ENCODE measurements at places on chromosomes 2 and 18.

GRCh38 chr2:13009027-13009642 is 292.4 kb downstream of the TRIB2 start:
- DNase-seq: no peak

- no peak for DNase-seq
Measured at GRCh38 chr2:95008996-95009395, 16.5 kb upstream of the MAL start.

DNA sequence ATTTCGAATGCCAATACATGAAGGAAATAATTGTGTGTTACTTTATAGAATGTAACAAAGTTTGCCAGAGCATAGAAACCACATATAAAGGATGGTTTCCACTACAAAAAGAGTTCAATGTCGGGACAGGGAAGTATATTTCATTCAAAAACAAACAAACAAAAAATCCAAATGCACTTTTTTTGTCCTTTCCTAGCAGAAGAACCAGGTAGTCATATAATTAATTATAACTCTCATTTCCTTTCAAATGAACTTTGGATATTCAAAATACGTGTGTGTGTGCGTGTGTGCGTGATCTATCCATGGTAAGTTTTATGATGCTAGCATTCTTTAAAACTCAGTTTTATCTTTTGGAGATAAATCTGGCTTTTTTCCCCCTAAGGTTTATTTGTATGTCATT is 8.3 kb downstream of the FN1 start:
- no peak for DNase-seq

DNA sequence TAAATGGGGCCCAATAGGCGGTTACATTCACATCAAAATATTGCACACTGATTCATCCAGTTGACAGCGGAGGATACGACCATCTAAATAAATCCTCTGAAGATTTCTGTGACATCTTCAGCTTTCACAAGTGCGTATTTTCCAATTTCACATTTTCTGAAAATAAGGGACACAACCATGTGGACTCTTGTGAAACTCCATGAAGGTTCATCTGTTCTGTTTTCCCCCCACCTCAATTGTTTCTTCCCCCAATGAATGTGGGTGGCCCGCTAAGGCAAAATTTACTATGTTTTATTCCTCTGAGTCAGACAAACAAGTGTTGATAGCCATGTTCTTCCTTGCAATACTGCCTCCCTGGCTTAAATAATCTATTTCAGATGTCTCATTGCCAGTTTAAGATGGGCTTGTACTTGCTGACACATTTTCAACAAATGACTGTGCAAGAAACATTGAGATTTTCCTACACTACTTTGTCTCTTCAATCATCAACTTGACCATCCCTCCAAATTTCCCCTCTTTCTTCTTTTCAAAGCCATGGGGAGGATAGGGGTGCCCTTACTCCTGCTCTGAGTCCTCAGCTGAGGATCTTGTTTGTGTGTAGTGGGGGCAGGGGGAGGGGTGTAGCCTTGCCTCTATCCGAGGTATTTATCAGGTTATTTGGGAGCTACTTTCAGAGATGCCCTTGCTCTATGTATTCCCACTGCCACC is 78.2 kb downstream of the BCL11A start:
- DNase-seq: no peak

DNA sequence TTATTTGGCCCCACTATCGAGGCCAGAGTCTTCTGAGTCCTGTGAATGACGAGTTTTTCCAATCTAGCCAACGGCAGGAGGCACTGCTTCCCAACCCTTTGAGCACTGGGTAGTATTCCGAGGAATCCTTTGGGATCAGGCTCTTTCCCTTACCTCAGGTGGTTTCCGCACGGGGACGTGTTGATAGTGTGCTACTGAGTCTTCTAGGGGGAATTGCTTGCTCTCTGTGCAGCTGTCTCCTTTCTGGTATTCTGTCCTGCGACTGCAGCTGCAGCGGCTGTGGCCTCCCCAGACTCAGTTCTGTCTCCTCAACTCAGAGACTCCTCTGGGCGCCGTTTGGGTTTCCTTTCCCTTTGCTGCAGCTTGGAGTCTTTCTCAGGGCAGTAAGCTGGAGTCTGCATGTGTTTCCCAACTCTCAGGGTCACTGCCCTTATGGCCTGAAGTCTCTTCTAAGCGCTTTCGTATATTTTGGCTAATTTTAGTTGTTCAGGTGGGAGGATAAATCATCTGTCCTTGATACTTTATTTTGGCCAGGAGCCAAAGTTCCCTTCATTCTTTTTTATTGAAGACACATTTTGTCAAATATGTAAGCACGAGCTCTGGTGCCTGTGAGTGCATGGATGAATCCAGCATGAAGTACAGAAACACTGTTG is 118.4 kb downstream of the MAP4K4 start:
- no peak for DNase-seq
